Cardiac septum (tissue), 1 donor: ENCODE measurements at places on chromosomes 7 and 10.

- no peak for DNase-seq
Measured at GRCh38 chr7:74365322-74366022, 76.3 kb downstream of the CLIP2 start.

DNA sequence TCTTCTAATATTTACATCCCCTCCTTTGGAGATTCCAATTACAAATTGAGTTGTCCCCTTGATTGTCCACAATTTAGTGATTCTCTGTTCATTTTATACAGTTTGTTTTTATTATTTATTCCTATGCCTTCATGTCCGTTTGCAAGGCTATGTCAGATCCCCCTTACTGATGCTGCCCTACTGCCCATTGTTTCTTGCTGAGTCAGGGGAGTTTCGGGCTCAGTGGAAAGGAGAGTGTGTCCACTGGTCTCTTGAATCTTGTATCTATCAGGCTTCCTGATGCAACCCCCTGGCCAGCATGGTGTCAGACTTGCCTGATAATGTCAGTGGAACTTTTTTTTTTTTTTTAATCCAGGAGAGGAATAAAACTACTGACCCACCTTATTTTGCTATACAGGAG lies 384.4 kb downstream of the CDC14C start:
- DNase-seq = no peak

DNA sequence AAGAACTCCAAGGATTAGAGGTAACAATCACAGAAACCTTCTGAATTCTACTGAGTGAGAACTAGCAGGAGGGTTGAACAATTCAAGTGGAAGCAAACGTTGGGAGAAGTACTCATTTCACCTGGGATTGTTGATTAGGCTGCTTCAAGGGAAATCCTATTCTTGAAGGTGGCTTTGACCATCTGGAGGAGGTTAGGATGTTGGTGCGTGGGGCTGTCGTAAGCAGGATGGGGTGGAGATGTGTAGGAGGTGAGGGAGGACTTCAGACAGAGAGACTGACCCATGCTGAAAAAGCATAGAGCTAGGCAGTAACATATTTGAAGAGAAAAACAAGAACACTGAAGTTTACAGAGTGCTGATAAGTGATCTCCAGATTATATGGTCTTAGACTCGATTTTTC lies 147.9 kb downstream of the FRMD4A start:
- no peak for DNase-seq

GRCh38 chr10:63825111-63825510 lies 303.9 kb downstream of the REEP3 start:
- DNase-seq = no peak

DNA sequence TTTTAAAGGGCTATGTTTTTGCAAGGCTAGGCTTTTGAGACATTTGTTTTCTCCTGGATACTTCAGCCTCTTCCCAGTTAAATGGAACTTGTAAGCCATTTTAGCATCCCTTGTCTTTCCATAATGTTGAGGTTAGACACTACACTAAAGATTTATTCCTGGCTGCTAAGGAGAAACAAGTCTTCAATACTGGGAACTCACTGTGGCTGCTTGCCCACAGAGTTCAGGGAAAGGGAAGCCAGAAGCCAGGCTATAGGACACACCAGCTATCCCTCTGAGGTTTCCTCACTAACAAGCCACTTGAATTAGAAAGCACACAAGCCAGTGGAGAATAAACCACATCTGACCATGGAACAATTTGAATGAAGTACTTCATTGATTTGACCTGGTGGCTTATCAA lies 421.7 kb upstream of the CHRM2 start:
- DNase-seq = no peak

- DNase-seq = no peak
Measured at GRCh38 chr7:80699045-80699638, 60.7 kb downstream of the CD36 start.

DNA sequence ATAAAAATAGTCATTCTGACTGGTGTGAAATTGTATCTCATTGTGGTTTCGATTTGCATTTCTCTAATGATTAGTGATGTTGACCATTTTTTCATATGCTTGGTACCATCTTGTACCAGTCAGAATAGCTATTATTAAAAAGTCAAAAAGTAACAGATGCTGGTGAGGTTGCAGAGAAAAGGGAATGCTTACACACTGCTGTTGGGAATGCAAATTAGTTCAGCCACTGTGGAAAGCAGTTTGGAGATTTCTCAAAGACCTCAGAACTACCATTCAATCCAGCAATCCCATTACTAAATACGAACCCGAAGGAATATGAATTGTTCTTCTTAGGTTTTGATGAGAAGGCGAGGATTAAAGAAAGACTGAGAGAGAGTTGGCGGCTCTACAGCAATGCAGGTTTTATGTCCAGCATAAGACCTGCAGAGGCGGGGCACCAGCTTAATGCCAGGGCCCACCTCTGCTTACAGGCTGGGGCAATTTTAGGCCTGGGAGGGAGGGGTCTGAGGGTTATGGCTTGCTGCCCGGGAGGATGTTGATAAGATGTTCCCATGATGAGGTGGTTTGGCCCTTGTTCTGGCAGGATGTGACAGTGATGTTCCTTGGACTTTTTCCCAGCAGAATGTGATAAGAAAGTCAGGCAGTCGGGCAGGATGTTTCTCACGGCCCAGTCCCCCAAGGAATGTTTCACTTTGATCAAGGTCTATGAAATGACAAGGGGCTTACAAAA lies 74.4 kb downstream of the MEST start:
- DNase-seq = peak; percentile 88

- DNase-seq = no peak
Measured at GRCh38 chr7:149599636-149600206, 102.1 kb upstream of the ZNF746 start.

- no peak for DNase-seq
Measured at GRCh38 chr10:117928741-117929140, 118.0 kb downstream of the RAB11FIP2 start.

DNA sequence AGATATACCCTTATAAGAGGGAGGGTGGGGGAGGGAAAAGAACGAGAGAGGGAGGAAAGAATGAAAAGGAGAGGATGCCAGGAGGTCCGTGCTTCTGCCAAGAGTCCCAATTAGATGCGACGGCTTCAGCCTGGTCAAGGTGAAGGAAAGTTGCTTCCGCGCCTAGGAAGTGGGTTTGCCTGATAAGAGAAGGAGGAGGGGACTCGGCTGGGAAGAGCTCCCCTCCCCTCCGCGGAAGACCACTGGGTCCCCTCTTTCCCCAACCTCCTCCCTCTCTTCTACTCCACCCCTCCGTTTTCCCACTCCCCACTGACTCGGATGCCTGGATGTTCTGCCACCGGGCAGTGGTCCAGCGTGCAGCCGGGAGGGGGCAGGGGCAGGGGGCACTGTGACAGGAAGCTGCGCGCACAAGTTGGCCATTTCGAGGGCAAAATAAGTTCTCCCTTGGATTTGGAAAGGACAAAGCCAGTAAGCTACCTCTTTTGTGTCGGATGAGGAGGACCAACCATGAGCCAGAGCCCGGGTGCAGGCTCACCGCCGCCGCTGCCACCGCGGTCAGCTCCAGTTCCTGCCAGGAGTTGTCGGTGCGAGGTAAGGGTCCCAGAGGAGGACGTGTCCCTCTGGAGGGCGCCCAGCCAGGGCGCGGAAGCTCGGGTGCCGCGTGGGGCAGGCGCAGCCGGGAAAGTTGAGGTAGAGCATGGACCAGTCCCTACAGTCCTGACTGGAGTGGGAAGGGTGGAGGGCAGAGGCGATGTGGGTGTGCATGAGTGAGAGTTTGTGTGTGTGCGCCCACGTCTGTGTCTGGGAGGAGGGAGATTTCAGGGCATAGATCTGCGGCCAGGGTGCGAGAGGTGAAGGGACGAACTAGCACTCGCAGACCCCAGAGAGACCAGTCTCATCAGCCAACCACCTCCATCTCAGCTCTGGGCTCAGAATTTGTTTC lies 844 bp downstream of the GRM3 start:
- DNase-seq = no peak

DNA sequence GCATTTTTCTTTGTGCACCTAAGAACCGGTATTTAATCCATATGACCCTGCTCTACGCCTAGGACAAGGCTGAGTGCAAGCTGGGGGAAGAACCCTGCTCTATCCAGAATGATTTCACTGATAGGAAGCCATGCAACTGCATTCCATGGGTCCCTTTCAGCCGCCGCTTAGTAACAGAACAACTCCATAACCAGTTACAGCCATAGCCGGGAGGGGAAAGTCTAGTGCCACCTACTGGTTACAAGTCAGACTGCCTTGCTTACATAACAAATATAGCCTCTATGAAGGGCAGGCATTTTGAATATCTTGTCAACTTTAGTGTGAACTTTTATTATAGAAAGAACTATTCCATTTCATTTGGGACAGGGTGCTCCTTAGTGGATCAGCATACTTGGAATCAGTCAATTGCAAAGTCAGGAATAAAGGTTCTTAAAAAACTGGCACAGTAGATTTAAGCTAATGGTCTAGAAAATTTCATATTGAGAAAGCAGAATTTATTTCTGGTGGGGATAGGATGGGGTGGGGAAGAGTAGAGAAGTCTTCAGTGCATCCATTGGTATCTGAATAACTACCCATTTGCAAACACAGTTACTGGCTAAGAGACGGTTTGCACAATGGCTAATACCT lies 521.7 kb downstream of the ADRA2A start:
- DNase-seq = no peak
